ENCODE measurements at places on chromosomes 1 and 21.

DNA sequence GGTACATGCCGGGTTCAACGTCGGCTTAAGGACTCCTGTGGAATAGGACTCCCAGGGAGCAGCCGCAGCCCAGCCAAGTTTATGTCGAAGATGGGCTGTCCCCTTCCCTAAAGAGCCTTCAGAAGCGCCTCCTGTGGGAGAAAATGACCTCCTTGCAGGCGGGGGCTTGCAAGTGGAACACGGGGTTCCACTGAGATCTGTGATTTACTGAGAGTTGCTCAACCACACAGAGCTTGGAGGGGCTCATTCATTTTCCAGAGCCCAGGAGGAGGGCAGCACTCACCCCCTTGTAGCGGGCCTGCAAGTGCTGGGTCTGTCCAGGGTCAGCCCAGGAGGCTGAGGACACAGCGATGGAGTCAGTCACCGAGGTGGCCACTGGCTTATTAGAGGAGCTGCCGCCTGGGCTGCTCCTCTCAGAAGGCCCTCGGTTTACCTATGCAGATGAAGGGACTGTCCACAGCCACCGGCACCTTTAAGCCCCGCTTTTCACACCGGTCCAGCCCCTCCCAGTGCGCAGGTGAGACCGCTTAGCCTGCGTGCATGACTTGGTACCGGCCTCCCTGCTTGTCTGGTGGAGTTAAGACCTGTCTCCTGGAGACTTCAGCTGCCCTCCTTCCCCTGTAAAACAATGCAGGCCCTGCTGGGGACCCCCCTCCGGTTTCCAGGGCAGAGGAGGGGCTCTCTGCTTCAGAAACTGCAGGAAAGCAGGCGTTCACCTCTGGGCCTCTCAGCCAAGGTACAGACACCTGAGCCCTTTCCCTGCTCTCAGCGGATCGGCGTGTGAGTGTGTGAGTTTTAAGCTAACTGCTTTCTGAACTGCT, 57.5 kb downstream of the ATP5PO start:
- no peak for DNase-seq

DNA sequence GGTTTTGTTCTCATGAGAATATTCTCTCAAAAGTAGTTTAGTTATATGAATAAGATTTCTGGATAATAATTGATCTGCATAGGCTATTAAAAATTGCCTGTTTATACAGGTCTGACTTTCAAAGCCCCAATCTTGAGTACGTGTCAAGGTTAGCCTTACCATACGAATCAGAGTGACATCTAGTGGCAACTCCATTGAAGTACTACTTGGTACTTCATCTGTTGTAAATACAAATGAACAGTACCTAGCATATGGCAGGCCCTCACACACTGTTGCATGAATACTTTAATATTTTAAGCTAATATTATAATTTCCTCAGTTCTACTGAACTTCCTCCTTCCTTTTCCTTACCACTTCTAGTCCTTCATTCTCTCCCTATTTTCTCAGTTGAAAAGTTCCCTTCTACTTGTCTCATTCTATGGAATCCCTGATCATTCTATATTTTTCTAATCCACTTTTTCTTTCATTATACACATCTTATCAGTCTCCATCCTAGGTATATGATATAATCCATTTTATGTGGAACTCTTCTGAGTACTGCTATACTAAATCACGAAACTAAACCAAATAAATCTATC, 101.2 kb downstream of the AKT3 start:
- no peak for DNase-seq

DNA sequence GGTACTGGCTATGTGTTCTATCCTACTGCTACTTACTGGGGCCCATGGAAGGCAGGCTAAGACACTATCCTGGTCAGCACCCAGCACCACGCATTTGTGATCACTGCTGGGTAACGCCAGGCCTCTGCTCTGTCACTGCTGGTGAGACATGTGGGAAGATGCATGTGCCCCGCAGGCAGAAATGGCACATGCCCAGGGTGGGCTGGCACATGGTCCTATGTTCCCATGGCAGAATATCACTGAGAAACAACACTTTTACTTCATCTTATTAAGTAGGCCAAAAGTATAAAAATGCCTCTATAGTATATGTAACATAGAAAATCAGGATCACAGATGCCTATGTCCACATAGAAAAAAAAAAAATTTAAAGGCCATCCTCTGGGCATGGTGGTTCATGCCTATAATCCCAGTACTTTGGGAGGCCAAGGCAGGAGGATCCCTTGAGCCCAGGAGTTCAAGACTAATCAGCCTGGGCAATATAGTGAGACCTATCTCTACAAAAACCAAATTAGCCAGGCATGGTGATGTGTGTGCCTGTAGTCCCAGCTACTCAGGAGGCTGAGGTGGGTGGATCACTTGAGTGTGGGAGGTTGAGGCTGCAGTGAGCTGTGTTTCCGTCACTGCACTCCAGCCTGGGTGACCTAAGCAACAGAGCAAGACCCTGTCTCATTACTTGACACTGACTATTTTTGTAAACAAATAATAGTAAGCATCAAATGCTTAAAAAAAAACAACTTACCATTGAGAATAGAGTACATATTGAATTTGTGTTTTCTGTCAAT, 11.5 kb downstream of the DDX59 start:
- no peak for DNase-seq

GRCh38 chr1:28882009-28882628, 32.2 kb upstream of the EPB41 start:
- DNase-seq = peak; percentile 63

GRCh38 chr1:174414203-174414602, 33.6 kb upstream of the GPR52 start:
- no peak for DNase-seq

GRCh38 chr21:25406887-25407579, 200.2 kb downstream of the MRPL39 start:
- DNase-seq = no peak

- no peak for DNase-seq
These were observed 3.1 kb downstream of the SLC41A1 start for GRCh38 chr1:205809942-205810345.

DNA sequence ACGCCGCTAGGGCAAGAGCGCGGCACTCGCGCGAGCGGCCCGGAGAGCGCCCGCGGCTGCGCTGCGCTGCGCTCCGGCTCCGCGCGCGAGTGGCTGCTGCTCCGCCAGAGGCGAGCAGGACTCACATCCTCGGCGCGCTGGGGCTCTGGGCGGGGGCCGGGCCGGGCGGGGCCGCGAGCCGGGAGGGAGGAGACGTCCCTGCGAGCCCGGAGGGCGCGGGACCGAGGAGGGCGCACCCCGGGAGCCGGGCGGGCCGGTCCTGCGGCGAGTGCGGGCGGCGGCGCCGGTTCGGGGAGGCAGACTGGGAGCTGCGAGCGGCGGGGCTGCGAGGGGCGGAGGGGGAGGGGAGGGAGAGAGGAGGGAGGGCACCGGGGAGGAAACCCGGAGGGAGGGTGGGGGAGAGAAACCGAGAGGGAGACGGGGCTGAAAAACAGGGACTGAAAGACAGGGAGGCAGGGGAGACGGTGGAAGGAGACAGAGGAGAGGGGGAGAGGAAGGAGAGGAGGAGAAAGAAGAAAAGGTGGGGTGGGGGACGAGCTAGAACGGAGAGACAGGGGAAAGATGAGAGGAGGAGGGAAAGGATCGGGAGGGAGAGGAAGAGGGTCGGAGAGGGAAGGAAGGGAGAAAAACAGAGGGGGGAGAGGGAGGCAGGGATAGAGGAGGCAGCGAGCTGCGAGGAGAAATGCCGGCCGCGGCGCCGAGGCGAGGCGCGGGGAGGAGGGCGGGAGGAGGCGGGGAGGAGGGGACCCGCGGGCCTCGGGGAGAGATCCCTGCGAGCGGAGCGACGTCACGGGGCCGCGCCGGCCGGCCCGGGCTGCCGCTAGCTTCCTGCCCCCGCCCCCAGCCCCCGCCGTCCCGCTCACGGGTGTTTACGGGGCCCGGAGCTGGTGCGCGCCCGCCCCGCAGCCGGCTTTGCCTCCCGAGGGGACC, at the start of gene CAMK2N1:
CAMK2N1 (minus strand) TSS at position 684 of the 930 bp plus-strand sequence. CDS start 831 bp downstream, outside the sequence.
- peak; percentile 36 for DNase-seq

DNA sequence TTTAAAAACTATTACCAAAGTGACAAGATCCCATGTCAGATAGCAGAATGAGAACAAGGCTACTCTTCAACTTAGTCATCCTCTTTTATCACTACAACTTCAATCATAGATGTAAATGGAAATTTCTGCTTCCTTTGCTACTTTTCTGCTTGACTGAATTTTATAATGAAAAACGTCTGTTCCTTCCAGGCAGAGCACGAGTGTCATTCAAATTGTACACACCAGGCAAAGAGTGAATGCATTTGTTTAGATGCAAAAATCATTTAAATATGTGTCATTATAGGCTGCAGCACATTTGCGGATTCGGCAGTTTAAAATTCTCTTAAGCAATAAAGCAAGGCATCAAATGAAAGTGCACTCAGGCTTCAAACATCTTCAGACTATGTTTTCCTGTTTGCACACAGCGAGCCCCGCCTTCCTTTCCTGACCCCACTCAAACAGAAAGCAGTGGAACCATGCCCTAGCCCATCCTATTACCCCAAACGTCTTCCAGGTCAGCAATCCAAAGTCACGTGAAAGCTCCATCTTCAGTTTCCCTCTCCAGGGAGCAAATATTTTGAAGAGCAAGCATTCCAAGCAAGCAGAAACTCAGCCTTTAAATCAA, 99.6 kb downstream of the APP start:
- no peak for DNase-seq

GRCh38 chr1:76302711-76303339, 228.3 kb downstream of the ST6GALNAC3 start:
- no peak for DNase-seq

GRCh38 chr1:20558191-20558590, 5.8 kb downstream of the FAM43B start:
- DNase-seq = no peak

- no peak for DNase-seq
These were observed 56.7 kb downstream of the OVGP1 start for GRCh38 chr1:111370871-111371270.

DNA sequence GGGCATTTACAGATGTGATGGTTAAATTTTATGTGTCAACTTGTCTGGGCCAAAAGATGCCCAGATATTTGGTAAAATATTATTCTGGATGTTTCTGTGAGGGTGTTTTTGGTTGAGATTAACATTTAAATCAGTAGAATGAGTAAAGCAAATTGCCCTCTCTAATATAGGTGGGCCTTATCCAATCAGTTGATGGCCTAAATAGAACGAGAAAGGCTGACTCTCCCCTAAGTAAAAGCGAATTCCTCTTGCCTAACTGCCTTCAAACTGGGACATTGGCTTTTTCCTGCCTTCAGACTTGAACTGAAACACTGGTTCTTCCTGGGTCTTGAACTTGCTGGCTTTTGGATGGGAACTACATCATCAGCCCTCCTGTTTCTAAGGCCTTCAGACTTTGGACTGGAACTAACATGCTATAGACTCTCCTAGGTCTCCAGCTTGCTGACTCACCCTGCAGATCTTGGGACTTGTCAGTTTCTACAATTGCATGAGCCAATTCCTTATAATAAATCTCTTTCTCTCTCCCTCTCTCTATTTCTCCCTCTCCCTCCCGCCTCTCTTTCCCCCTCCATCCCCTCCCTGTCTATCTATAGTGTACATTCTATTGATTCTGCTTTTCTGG, 10.2 kb upstream of the NAV1 start:
- DNase-seq = no peak

- no peak for DNase-seq
These were observed 445.7 kb downstream of the MRPL39 start for GRCh38 chr21:25161571-25161970.

DNA sequence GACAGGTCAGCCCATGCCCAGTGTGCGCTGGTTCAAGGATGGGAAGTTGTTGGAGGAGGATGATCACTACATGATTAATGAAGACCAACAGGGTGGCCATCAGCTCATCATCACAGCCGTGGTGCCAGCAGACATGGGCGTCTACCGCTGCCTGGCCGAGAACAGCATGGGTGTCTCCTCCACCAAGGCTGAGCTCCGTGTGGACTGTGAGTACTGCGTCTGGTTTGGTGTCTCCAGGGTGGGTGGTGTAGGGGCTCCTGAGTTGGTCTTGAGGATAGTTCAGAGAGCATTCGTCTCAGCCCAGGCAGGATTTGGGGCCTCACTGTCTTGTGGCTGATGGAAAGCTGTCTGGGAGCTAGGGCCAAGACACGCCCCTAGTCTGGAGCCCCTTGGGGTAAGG, 83.2 kb downstream of the TRIM11 start:
- no peak for DNase-seq

- DNase-seq = no peak
These were observed 45.3 kb downstream of the B3GALT5 start for GRCh38 chr21:39658066-39658465.

- DNase-seq = peak; percentile 16
These were observed 56.1 kb downstream of the ATP2B4 start for GRCh38 chr1:203682473-203683383.

GRCh38 chr1:99218572-99218971, 45.7 kb upstream of the PLPPR4 start:
- DNase-seq = no peak

DNA sequence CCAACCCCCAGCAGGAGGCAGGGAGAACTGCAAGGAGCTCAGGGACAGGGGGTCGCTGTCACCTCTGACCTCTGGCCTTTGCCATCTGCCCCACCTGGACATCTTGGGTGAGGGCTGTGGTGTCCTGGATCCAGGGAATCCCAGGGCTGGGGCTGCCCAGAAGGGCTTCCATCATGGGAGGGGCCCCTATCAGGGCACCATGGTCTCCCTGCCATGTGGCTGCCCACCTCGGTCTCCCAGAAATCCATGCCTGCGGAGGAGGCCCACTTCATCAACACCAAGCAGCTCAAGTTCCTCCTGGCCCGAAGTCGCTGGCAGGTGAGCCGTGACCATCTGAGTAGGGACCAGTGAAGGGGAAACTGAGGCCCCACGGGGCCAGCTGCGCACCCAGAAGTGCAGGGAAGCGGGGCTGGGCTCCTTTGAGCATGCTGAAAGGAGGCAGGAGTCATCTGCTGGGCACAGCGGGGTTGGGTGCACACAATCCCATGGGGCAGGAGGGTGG, 36.1 kb downstream of the TRIM11 start:
- no peak for DNase-seq

- DNase-seq = no peak
These were observed 74.1 kb downstream of the GALNT2 start for GRCh38 chr1:230141021-230141648.

DNA sequence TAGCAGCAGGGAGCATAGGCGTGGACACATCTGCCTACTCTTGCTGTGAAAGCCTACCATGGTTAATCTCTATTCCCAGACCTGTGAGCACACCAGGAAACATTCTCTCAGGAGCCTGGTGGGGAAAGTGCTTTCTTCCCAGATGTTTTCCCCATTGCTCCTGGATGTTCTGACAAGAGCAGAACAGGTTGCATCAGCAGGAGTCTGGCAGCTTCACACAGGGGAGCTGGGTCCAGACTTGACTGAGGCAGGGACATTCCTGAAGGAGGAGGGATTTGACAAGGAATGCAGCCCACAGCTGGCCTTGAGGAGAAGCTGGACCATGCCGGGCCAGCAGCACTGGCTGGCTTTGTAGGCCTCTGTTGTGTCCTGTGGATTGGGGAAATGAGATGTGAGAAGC, 21.0 kb upstream of the ARTN start:
- no peak for DNase-seq

GRCh38 chr1:203150511-203151297, 23.2 kb downstream of the ADORA1 start:
- DNase-seq = no peak

- DNase-seq = peak; percentile 29
These were observed 1.9 kb downstream of the FTCD start for GRCh38 chr21:46153247-46154154.
